ENCODE measurements at places on chromosomes 12 and 14.

DNA sequence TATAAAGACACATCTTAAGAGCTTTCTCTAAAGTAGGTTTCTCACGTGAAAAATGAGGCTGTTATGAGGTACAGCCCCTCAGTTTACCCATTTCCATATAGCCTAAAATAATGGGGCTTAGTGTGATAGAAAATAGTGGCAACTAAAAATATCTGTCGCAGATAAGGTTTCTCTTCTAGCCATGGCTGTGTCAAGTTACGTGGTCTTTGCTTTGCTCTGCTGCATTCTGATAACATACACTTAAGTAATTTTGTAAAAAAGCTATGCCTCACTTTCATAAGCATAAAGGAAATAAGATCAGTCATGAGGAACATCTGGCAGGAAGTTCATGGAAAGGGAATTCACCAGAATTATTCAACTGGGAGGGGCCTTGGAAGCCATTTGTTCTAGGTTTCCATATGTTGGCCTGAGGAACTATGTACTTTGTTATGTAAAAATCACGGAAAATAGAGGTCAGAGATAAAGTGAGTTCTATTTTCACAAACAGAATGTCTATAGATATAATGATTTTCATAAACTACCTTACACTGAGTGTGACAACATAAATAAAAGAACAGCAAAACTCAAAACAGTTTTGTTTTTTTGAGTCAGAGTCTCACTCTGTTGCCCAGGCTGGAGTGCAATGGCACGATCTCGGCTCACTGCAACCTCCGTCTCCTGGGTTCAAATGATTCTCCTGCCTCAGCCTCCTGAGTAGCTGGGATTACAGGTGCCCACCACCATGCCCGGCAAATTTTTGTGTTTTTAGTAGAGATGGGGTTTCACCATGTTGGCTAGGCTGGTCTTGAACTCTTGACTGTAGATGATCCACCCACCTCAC lies 195.6 kb upstream of the KRR1 start:
- DNase-seq = no peak

DNA sequence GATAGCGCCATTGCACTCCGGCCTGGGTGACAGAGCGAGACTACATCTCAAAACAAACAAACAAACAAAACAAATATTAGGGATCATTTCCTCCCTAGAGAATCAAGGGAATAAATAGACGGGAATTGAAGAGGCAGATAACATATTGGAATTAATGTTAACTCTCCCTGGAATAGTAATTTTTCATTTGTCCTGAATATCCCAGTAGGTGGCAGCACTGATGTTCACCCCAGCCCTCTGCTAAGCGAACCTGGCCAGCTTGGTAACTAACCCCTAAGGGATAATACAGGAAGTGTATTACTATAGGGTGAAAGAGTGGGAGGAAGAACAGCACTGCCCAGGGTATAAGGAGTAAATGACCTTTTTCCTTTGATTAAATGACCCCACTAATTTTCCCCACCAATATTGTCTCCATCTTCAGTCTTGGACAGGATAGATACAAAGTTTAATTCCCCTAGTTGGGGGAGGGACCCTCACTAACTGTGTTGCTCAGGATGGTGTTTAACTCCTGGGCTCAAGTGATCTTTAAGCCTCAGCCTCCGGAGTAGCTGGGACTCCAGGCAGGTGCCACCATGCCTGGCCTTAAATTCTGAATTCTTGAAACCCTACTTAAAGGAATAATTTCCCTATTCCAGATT lies 40.5 kb downstream of the SLC2A14 start:
- peak; percentile 6 for DNase-seq

DNA sequence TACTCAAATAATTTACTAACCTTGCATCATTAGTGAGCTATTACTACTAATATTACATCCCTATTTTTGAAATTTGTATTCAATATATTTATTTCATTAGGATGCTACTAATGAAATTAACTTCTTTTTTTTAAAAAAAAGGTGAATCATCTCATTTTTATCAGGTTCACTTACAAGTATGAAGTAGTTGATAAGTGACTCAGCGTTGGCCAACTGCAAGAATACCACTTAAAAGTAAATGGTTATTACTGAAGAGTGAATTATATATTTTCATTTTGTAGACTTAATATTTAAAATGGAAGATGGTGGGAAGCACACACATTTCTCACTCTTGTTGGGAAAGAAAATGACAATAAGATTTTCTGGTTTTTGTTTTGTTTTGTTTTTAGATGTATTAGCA lies 19.6 kb downstream of the OR4N2 start:
- DNase-seq = no peak

- DNase-seq = no peak
These were observed 265.6 kb upstream of the GARIN6 start for GRCh38 chr12:99381992-99382391.

DNA sequence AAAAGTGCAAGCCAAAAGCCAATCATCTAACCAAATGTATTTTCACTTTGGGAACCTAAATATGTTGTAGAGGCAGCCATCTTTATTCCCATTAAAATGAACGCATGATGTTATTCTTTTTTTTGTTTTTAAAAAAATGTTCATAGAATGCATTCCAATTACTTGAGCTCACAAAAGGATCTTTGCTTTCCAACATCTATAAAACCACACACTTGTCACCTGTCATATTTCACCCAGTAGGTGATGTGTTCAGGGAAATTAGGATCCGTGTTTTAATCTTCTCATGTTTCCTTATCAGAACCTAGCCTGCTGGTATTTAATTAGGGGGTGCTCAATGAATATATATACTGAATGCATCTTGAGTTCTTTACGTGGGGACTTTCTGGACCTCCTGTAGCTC lies 13.6 kb downstream of the TTC8 start:
- DNase-seq = no peak

DNA sequence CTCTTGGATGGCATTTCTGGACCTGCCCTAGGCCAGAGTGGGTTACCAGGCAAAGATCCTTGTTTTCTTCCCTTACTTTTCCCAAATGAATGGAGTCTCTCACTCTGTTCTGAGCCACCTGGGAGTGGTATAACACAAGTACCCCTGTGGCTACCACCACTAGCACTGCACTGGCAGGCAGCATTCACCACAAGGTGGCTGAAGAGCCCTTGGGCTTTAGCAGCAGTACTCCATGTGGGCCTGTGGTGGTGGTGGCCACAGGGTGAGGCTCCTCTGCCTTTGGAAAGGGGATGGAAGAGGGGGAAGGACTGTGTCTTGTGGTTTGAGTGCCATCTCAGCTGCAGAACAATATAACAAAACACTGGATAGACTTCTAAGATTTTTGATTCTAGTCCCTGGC lies 38.1 kb upstream of the LMNTD1 start:
- peak; percentile 8 for DNase-seq

GRCh38 chr14:79822034-79822433 lies 389.3 kb downstream of the DIO2 start:
- no peak for DNase-seq

DNA sequence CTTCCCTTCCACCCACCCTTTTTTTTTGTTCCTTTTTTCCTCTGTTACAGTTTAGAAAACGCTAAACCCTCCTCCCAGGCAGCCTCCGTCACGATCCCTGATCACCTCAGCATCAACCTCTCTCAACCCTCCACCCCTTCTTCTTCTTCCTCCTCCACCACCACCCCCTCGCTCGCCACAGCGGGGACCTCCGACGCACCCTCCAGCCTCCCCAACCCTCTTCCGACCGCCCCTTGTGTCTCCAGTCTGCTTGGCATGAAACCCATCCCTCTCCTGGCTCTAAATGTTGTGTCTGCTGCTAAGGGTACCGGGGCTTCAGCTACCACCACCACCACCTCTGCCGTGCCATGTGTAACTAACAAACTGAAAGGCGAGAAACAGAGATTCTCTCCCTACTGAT lies 22.9 kb downstream of the PCBP2 start:
- DNase-seq = no peak

DNA sequence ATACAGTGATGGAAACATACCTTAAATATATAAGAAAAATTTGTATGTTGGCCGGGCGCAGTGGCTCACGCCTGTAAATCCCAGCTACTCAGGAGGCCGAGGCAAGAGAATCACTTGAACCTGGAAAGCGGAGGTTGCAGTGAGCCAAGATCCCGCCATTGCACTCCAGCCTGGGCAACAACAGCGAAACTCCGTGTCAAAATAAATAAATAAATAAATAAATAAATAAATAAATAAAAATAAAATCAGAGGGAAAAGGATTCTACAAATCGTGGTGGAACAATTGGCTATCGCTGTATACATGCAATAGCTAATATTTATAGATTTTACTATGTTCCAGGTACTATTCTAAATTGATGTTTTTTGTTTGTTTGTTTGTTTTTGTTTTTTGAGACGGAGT lies 1.7 kb upstream of the ATF7 start:
- no peak for DNase-seq

DNA sequence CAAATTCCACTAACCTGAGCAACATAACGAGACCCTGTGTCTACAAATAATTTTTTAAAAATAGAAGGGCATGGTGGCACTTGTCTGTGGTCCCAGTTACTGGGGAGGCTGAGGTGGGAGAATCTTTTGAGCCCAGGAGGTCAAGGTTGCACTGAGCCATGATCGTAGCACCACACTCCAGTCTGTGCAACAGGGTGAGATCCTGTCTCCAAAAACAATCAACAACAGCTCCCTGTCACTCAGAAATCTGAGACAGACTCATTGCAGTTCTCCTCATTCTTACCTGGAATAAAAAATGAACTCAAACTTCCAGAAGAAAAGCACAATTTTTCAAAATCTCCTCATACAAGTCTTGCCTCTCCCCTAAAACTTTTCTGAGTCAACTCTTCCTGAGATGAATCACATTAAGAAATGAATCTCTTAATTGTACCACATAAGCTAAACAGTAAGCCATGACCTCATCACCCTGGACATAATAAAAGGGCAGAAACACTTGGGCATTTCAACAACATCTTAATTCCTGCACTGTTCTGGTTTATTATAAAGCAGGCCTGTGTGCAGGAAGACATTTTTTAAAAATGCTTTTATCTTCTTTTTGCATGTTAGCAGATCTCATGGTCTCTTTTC lies 214.3 kb upstream of the CDKN3 start:
- no peak for DNase-seq

- DNase-seq = no peak
These were observed 13.0 kb upstream of the NELL2 start for GRCh38 chr12:44889162-44889561.

Measured in NCI-H524 (cell line).